ENCODE measurements at places on chromosomes 16 and 17.

DNA sequence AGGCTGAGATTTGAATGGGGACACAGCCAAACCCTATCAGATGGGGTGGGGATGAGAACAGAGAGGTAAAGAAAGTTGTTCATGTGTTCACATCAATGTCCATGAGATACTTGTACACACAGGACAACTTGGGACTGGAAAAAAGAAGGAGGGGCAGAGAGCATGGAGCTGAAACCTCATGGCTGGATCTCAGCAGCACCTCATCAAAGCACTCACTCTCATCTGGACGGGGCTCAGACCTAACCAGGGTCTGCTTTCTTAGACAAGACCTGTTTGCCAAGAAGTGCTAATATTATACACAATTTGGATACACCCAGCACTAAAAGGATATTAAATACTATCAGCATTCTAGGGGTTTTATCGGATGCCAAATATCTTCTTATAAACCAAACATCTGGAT is 399.8 kb downstream of the SLC39A11 start:
- DNase-seq, result no peak

DNA sequence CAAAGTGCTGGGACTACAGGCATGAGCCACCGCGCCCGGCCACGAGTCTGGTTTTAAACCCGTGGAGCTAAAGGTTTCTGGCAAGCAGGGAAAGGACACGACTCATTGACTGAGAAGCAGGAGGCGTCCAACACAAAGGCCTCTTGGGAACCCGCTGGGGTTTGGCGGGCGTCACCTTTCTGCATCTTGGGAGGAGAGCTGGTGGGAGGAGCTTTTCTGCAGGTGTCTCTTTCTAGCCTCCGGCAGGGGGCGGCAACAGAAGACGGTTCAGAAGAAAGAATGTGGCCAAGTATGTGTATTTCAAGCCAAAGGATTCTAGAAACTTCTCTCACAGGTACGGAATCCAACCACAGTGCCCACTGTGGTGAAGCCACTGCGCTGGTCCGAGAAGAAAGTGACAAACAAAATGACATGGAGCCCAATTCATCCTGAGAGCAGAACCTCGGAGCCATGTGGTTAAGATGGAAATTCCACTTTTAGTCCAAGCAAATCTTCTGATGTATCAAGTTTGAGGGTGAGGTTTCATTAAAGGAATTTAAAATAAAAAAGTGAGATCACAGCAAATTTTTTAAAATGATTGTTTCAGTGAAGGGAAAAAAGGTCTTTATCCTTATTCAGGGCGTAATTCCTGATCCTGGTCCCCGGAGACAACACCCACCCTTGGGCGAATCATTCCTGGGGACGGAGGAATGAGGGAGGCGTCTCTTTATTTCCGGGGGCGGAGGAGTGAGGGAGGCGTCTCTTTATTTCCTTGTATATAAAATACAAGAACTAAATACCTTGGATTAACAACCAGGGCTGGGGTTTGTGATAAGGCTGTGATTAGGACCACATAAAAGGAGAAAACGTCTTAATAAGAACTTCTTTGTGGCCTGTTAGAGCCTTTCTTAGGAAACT is 97.6 kb downstream of the MRM3 start:
- DNase-seq, result peak; percentile 56

DNA sequence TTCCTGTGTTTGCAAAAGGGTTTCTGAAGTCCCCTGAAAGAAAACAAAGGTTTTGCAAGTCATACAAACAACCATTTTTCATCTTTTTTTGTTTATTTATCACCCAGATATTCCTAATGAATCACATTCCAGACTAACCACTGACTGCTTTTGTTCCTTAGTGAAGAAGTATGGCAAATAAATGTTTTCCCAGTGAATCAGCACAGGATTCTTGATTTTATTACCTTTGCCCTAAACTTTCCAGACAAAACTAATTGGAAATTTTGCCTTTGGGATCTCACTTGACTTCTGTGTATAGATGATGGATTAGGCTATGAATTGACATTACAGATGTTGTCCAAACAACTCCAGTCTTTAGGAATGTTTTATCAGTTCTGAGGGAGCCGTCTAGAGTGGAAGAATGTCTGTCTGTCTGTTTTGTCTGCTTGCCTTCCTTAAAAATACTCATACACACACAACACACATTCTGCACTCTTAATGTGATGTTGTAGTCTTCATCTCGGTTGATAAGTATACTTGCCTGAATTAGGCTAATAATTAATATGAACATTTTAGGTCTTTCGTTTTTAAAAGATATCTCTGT is 48.9 kb downstream of the VMP1 start:
- no peak for DNase-seq

GRCh38 chr16:2755158-2755557 is 2.7 kb downstream of the SRRM2 start:
- no peak for DNase-seq

GRCh38 chr16:74732707-74733350 is 32.2 kb upstream of the MLKL start:
- DNase-seq, result no peak

DNA sequence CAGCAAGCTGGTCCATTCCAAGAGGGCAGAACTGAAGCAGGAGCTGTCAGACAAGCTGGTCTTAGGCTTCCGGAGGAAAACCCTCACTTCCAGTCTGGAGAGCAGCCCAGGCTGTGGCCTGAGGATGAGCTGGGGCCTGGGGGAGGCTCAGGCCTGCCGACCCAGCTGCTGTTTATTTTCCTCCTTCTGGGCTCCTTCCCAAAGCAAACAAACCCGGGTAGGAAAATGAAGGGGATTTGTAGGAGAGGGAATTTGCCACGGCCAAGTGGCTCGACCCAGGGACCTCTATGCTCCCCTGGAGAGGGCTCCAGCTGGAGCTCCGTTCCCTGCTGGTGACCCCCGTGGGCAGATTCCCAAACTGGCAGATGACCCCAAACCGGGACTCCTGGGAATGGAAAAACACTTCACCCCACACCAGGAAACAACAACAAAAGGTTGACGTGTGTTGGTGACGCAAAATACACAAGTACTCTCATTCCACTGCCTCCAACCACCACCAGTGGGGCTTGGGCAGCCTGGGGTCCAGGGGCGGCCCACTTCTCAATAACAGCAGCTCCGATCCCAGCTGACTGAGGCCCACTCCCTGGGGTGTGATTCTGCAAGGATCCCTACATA is 8.8 kb downstream of the JUP start:
- DNase-seq, result no peak

DNA sequence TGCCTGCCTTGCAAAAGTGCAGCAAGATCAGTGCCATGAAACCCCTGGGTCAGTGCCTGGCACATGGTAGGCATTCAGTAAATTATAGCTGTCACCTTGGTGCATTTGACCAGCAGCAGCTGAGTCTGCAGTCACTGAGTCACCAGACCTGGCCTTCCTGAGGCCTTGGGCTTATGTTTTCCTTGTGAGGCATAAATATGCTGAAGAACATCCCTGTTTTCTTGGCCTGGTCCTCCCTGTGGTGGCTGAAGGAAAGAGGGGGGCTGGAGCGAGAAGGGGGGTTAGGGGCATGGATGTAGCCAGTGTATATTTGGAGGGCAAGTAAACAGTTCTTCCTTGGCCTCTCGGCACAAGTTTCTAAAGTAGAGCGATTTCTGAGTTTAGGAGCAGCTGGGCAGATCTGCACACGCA is 26.5 kb downstream of the EPN2 start:
- DNase-seq, result no peak

- DNase-seq, result no peak
Observed at GRCh38 chr16:88613-89012, 10.6 kb downstream of the MPG start.

GRCh38 chr17:41588126-41588810 is 1.6 kb upstream of the KRT14 start:
- DNase-seq, result no peak

DNA sequence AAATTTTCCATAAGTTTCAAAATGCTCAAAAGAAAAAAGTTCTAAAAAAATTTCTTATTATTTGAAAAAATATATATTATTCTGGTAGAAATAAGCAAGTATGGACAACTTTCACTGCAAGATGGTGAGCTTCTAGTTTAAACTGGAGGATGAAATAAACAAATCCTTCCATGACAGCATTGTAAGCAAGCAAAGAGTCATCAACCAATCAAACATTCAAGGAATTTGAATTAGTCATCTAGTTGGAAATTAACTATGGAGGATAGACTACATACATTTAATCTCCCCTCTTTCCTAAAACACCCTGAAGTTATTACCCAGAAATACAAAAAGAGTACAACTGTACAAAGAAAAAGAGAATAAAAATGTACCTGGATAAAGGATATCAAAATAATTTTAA is 51.0 kb upstream of the IRX5 start:
- DNase-seq, result no peak

DNA sequence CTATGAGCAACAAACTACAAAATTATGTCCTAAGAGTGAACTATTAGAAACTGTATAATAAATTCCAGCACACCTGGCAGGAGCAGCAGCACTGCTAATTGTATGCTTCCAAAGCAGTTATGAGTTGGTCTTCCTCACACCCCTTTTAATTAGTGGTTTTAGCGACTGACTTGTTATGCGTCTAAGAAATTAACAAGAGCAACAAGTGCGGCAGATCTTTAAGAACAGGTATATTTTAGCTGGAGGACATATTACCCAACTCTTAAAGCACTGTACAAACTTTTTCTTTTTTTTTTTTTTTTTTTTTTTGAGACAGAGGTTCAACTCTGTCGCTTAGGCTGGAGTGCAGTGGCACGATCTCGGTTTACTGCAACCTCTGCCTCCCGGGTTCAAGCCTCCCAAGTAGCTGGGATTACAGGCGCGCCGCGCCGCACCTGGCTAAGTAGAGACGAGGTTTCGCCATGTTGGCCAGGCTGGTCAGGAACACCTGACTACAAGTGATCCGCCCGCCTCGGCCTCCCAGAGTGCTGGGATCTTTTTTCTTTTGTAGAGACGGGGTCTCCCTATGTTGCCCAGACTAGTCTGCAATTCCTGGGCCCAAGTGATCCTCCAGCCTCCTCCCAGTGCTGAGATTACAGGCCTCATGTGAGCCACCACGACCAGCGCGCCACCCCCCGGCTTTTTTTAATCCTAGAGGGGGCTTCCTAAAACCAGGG is 1.6 kb upstream of the FBXL20 start:
- DNase-seq, result no peak

DNA sequence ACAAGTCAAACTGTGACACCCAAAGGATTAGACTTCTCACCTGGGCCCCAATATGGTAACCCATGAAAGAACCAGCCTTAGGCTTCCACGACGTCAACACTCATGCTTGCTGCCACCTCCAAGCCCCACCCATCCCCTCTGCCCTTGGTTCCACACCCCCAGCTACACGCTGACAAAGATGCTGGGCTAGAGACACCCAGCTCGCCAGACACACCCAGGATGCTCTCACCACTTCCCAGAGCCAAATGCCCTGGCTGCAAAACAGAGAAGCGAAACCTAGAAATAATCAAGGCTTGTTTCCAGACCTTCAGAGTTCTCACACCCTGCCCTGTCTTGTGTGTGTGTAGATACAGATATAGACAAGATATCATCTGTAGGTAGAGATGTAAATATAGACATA is 26.0 kb upstream of the ADCY9 start:
- DNase-seq, result no peak

GRCh38 chr16:23679274-23679985 is 741 bp downstream of the PLK1 start:
- DNase-seq, result no peak

DNA sequence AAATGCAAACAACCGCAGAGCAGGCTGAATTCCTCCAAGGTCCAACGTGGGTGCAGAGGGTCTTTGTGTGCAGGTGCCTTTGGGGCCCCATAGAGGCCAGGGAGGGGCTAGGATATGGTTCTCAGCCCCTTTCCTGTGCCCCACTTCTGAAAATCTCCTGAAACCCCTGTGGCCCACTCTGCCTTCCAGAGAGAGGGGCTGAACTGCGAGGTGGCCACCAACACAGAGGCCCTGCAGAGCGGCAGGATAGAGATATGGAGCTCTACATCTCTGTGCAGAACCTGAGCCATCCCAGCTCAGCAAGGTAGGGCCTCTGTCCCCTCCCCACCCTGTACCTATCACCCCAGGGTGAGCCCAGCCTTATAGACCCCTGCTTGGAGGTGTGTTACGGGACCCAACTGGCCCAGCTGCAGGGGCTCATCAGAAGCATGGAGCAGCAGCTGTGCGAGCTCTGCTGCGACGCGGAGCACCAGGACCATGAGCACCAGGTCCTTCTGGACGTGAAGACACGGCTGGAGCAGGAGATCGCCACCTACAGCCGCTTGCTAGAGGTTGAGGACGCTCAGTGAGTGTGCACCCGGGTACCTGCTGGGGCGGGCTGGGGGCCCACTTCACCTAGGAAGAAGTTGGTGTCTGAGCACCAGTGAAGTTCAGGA is 5.5 kb downstream of the USP6 start:
- DNase-seq, result peak; percentile 46

DNA sequence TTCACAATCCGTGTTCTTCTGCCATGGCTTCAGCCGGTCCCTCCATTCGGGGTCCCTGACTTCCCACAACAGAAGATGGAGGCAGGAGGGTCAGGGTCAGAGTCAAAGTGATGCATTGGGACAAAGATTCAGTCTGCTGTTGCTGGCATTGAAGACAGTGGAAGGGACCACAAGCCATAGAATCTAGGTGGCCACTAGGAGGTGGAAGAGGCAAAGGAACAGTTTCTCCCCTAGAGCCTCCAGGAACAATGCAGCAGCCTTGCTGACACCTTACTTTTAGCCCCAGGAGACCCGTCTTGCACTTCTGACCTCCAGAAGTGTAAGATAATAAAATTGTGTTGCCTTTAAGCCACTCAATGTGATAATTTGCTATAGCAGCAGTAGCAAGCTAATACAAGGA is 55.9 kb downstream of the MFSD11 start:
- no peak for DNase-seq

DNA sequence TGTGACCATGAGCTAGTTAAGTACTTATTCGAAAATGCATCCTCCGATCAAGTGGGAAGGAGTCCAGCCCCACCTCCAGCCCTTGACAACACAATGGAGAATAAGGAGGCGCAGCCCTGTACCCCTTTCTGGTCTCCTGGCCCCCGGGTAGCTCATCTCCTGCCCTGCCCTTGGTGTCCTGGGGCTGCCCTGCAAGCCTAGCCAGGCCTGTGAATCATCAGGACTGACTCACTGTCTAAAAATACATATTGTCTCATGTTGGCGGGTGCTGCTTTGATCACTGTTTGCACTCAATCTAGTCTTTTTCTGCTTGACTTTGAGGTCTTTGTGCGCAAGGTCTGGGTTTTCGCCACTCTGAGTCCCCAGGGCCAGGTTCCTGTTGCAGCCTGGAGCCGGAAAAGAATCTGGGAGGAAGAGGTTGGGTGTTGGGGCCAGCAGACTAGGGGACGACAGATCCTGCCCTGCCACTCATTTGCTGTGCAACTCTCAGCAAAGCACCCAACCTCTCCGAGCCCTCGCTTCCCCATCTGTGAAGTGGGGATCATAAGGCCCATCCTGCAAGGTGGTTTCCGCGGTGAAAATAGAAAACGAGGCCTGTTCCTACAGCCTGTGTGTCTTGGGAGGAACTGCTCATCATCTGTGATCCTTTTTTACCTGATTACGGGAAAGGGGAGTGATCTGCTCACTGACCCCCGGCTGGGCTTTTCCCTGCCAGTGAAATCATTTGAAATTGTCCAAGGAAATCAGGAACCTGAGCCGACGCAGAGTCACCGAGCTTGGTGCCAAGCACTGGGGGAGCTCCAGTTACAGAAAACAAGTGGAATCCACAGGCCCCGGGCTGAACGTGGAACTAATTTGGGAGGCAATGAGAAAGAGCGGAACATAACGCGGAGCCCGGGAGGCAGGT is 230.4 kb downstream of the PARN start:
- DNase-seq, result no peak
